HFFc6 (cell line): ENCODE measurements at places on chromosomes 16 and 17. TPM values are rescaled to one million over a fixed set of nuclear protein-coding genes. Genes with fewer than 3 reads are reported as not detected.

The COPZ2 gene
- 203 to 264 TPM (median 210 TPM) in 3 replicates for total RNA-seq

The FOXO3B gene
- total RNA-seq = 2.4 to 3.5 TPM (median 2.7 TPM) in 3 replicates

GRCh38 chr16:27432558-27432957 lies 30.6 kb downstream of the IL21R start:
- peak; percentile 82 for DNase-seq

- DNase-seq = peak; percentile 21
Observed at GRCh38 chr16:31093132-31093703, 1.4 kb downstream of the VKORC1 start.

DNA sequence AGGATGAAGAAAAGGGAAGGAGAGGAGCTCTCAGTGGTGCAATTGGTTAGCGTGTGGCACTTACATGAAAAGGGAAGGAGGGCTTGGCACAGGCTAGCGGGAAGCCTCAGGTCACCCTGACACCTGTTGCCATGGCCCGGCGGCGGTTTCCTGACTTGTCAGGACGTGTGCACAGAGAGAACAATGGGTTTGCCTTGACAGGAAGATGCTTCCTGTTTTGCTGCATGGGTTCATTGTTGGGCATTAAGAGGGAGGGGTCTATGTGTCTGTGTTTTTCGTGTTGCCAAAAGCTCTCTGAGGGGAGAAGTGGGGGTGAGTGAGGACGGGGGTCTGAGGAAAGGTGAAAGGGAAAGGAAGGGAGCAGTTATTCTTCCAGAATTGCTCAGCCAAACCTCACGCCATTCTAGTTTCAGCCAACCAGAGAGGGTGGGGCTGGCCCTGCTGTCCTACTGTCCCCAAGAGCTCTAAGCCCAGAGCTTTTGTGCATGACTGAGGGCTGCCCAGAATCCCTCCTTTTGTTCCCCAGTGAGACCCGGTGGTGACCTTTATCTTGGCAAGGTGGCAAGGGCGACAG lies 17.1 kb upstream of the CCR7 start:
- DNase-seq = no peak

- DNase-seq = no peak
Observed at GRCh38 chr17:67548693-67549092, 169.0 kb upstream of the NOL11 start.
